Activated CD4-positive, alpha-beta T cell treated with anti-CD3 and anti-CD28 coated beads, Interleukin-2, amount 10 ng/mL, durations not matched to agents 24 days and 14 days (primary cell): ENCODE measurements at places on chromosomes 6 and 20. TPM values are rescaled to one million over a fixed set of nuclear protein-coding genes. Genes with fewer than 3 reads are reported as not detected.
A peak's percentile ranks its signal among the peaks of the same experiment; 100 is the strongest.

Gene POM121L2
- total RNA-seq: not detected in 2 replicates

Gene MDFI
- total RNA-seq: not detected in 2 replicates

DNA sequence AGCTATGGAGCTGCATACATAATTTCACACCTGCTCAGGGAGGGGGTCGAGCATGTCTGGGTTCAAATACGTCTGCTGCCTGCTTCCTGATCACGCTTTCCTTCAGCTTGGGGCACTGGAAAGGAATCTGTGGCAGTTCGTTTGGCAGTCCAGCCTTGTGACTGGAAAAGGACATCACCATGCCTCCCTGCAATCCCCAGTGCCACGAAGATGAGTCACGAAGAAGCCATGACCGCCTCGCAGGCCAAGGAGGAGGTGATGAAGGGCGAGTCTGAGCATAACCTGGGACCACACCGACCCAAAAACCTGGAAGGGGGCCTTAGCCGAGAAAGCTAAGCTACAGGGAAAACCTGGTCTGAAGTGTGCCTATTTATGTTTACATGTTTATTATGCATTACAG, 13.1 kb downstream of the JAG1 start:
- no peak for DNase-seq

- DNase-seq: no peak
These were observed 1.1 kb upstream of the GRM4 start for GRCh38 chr6:34146801-34147592.

GRCh38 chr6:131096786-131097185, 33.7 kb upstream of the EPB41L2 start:
- DNase-seq: no peak

DNA sequence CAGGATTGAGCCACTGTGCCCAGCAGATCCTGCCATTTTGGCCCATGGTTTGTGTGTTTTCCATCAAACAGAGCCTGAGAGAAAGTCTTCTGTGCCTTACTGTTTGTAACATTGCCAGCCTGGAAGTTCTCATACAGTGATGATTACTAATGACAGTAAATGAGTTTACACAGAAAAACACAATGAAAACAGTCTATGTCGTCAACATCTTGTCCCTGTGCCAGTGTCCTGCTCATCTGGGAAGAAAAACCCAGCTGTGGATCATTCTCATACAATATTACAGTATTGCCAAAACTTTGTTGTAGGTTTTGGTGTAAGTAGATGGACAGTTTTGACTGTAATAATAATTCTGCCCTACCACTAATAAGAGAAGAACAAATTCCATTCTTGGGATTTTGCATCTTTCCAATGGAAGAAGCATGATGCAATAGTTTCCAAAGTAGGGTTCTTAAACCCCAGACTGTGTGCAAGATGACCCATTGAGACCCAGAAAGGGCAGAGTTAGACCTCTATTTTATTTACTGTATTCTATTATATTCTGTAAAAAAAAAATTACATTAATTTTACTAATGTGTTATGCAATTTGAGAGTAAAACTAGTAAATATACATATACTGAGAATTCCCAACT, 135.0 kb upstream of the JARID2 start:
- no peak for DNase-seq

DNA sequence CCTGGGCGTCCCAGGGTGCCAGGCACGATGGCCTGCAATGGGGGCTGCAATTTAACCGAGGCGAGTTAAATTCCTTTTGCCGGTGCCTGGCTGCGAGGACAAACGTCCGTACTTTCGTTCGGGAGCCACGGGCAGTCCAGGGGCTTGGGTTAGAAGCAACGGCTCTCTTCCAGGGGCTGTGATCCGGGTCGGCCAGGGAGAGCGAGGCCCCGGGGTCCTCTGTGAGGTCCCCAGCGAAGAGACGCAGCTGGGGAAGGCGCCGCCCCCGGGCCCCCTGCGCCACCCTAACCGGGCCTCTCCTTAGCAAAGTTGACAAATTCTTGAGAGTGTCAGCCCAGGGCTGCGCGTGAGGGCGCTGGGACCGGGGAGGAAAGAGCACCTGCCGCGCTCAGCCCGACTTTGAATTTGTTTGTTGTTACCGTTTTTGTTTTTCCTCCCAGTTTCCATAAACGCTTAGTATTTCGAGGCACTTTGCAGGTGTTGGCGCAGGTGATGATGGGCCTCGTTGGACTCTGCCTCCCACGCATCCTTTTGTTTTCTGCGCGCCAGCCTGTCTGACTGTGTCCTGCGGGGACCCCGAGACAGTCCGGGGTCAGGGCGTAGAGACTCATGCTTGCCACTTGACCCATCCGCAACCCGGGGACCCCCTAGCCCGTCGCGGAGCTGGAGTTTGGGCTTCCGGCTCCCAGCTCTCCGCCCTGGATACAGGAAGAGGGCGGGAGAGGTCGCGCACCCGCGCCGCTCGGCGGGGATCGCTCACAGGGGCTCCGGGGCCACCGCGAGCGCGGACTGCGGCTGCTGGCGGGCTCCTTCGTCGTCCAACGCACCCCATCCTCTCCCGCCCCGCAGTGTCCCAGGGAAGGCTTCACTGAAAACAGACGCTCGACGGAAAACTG, 5.8 kb downstream of the OLIG3 start:
- DNase-seq: peak; percentile 71

GRCh38 chr20:14715400-14715799, 378.0 kb upstream of the FLRT3 start:
- DNase-seq: no peak
